ENCODE measurements at places on chromosomes 5 and 9. TPM values are rescaled to one million over a fixed set of nuclear protein-coding genes. Genes with fewer than 3 reads are reported as not detected.
A peak's percentile ranks its signal among the peaks of the same experiment; 100 is the strongest.

MTX3 gene
- total RNA-seq, result 18.4 TPM

CDC25C gene
- total RNA-seq, result 0.33 TPM

DNAI1 gene
- not detected for total RNA-seq

GRCh38 chr9:33165263-33166151 lies 1.6 kb downstream of the B4GALT1 start:
- H3K4me1 ChIP-seq, result peaks cover 82% of the 10 kb centered on the region
- peak; percentile 78 for DNase-seq
- peak overlapping the region; percentile 81 for H3K4me3 ChIP-seq
- no peaks in the 10 kb centered on the region for H3K36me3 ChIP-seq

DNA sequence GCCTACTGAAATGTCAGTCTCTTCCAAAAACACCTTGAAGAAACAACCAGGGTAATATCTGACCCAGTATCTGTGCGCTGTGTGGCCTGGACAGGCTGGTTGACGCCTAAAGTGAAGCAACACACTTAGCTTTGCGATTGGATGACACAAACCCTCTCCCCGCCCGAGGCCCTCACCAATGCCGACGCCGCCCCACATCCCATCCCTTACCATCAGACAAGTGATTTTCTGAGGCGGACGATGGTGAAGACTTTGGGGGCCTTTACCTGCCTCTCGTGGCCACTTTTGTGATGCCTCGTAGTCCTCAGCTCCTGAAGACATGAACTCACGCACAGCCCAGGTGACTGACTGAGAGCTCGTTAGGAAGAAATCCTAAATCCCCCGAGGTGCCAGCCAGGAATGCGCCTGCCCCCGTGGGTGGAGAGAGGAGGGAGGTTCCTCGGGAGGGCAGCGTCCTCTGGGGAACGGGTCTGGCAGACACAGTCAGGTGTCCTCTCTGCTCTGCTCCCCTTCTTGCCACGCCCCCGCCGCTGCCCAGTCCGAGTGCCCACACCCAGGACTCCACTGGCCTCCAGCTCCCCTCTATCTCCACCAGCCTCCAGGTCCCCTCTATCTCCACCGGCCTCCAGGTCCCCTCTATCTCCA lies 31.0 kb upstream of the RXRA start:
- DNase-seq, result peak; percentile 62
- H3K4me1 ChIP-seq, result peaks cover 12% of the 10 kb centered on the region
- H3K4me3 ChIP-seq, result no peak overlapping the region
- no peak overlapping the region for H3K27ac ChIP-seq
- peaks cover 9% of the 10 kb centered on the region for H3K27me3 ChIP-seq
- no peaks in the 10 kb centered on the region for H3K36me3 ChIP-seq

DNA sequence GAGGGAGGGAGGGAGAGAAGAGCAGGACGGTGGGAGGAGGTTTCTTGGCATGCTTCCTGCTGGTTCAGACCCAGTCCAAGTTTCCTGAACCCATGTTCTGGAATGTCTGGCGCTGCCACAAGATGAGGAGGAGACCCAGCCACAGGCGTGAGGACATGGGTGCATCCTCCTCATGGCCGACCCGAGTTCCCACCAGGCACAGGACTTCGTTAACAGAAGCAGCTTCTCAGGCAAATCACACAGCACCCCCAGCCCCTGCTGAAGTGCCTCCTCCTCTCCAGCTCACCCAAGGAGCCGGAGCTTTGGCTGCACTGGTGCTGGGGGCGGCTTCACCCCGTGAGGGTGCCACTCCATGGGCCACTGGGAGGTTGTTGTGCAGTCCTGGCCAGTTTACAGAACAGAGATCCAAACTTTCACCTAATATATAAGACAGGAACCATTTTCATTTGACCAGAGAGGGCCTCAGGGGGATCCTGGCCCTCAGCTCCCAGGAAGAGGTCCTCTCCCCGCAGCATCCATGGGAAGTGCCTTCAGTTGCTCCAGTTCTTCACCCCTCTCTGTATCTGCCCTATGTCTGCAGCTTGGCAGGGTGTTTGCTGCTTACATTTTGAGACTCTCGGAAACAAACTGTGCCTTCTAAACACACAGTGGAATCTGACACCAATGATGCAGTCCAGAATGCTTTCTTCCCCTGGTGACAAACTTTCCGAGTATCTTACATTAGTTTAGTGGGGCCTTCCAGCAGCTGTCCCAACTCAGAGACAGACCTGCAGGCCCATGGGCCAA lies 10.2 kb upstream of the NKD2 start:
- no peak for DNase-seq
- H3K4me3 ChIP-seq, result no peak overlapping the region
- peak overlapping the region; percentile 75 for H3K27ac ChIP-seq
- H3K4me1 ChIP-seq, result peaks cover 4% of the 10 kb centered on the region
